Upper lobe of left lung (tissue), 6 donors: ENCODE measurements at places on chromosomes 1 and 21. TPM values are rescaled to one million over a fixed set of nuclear protein-coding genes. Genes with fewer than 3 reads are reported as not detected.

DNA sequence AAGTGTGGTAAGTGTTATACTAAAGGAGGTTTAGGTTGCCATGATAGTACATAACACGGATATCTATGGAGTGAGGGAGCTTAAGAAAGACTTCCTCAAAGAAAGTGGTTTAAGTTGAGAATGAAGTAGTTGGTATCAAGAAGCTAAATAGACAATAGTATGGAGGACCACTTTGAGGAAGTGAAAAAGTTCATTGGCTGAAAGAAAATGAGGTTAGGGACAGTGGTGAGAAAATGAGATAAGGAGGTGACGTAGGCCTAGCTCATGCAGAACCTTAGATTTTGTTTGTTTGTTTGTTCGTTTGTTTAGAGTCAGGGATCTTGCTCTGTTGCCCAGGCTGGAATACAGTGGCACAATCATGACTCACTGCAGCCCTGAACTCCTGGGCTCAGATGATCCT lies 72.2 kb upstream of the PPIH start:
- no peaks in the 10 kb centered on the region for H3K4me1 ChIP-seq
- H3K36me3 ChIP-seq: no peaks in the 10 kb centered on the region
- H3K27ac ChIP-seq: no peak overlapping the region
- no peaks in the 10 kb centered on the region for H3K27me3 ChIP-seq

GRCh38 chr1:168688644-168689326 lies 40.2 kb downstream of the DPT start:
- no peak overlapping the region for H3K27ac ChIP-seq
- H3K27me3 ChIP-seq: no peaks in the 10 kb centered on the region
- DNase-seq: no peak

DNA sequence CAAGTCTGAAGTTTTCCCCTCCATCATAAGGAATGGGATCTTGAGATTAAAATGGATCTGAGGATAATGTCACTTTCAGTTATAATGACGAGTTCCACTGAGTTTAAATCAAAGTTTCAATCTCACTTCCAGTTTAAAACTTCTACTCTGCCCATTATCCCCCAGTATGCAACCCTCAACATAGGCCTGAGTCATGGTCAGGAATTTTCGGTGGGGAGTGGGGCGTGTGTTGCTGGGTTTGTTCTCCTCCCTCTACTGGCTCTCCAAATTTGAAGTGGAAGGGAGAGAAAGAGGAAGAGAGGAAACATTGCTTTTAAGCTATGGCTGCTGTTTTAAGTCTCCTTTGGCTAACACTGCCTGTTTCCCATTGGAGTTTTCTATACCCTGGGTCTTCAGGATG lies 152.9 kb downstream of the TM2D1 start:
- H3K36me3 ChIP-seq: no peaks in the 10 kb centered on the region
- DNase-seq: no peak
- H3K4me3 ChIP-seq: no peak overlapping the region
- H3K4me1 ChIP-seq: no peaks in the 10 kb centered on the region

DNA sequence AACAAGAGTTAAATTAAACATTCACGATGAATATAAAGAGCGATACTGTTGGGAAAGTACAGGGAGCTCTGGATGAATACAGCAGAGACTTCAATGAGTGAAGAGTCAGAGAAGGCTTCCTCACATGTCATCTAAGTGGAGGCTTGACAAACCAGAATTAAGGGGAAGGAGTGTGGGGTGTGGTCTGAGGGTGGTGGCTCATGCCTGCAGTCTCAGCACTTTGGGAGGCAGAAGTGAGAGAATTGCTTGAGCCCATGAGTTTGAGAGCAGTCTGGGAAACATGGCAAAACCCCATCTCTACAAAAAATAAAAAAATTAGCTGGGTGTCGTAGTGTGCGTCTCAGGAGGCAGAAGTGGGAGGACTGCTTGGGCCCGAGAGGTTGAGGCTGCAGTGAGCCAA lies 8.7 kb downstream of the SDHB start:
- H3K4me3 ChIP-seq: no peak overlapping the region
- DNase-seq: no peak
- H3K4me1 ChIP-seq: peaks cover 12% of the 10 kb centered on the region
- H3K27ac ChIP-seq: peak overlapping the region; percentile 37

GRCh38 chr21:45905196-45905595 lies 76.4 kb upstream of the COL6A1 start:
- H3K4me1 ChIP-seq: no peaks in the 10 kb centered on the region
- H3K4me3 ChIP-seq: no peak overlapping the region
- DNase-seq: peak; percentile 23
- no peaks in the 10 kb centered on the region for H3K27me3 ChIP-seq

DNA sequence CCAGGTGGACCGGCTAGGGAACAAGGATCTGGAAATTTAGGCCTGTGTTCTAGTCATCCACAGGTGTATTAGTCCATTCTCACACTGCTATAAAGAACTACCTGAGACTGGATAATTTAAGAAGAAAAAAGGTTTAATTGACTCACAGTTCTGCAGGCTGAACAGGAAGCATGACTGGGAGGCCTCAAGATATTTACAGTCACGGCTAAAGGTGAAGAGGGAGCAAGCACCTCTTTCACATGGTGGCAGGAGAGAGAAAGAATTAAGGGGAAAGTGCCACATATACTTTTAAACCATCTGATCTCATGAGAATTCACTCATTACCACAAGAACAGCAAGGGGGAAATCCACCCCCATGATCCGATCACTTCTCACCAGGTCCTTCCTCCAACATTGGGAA lies 174.7 kb upstream of the C1orf105 start:
- no peaks in the 10 kb centered on the region for H3K4me1 ChIP-seq
- no peak for DNase-seq
- no peaks in the 10 kb centered on the region for H3K27me3 ChIP-seq
- no peak overlapping the region for H3K4me3 ChIP-seq

DNA sequence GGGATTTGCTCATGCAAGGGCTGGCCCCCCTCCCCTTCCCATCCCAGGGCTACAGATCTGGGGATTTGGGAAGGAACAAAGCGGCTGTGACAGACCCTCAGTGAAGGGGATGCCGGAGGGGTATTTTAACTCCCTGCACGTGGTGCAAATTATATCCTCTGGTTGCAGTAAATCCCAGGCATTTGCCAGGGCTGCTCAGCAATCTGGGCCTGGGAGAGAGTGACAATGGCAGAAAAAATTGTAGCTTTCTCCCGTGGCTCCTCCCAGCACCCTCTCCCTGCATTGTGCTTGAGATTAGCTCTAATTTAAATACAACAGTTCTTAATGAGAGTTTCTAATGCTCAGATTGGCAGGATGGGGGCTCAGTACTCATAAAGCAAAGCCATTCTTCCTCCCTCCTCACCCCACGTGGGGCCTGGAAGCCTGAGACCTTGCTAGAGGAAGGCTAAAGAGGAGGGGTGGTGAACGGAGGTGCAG lies 129.9 kb upstream of the CD34 start:
- H3K36me3 ChIP-seq: peaks cover 100% of the 10 kb centered on the region
- no peaks in the 10 kb centered on the region for H3K27me3 ChIP-seq
- no peak overlapping the region for H3K4me3 ChIP-seq

GRCh38 chr1:115746021-115746690 lies 22.4 kb downstream of the CASQ2 start:
- H3K36me3 ChIP-seq: no peaks in the 10 kb centered on the region
- H3K4me1 ChIP-seq: no peaks in the 10 kb centered on the region
- no peak for DNase-seq

GRCh38 chr1:202585590-202585933 lies 124.7 kb downstream of the SYT2 start:
- H3K4me1 ChIP-seq: peaks cover 36% of the 10 kb centered on the region
- no peak overlapping the region for H3K27ac ChIP-seq
- no peak overlapping the region for H3K4me3 ChIP-seq
- H3K36me3 ChIP-seq: peaks cover 12% of the 10 kb centered on the region
- no peaks in the 10 kb centered on the region for H3K27me3 ChIP-seq

- H3K36me3 ChIP-seq: no peaks in the 10 kb centered on the region
- no peak overlapping the region for H3K4me3 ChIP-seq
- DNase-seq: no peak
- H3K4me1 ChIP-seq: no peaks in the 10 kb centered on the region
- H3K27me3 ChIP-seq: no peaks in the 10 kb centered on the region
- no peak overlapping the region for H3K27ac ChIP-seq
Observed at GRCh38 chr1:52179073-52179472, 37.2 kb downstream of the ZFYVE9 start.

- no peaks in the 10 kb centered on the region for H3K36me3 ChIP-seq
- H3K4me3 ChIP-seq: no peak overlapping the region
- H3K27me3 ChIP-seq: no peaks in the 10 kb centered on the region
Observed at GRCh38 chr1:110425612-110426152, 18.2 kb upstream of the LAMTOR5 start.

GRCh38 chr1:58870298-58870676 lies 86.4 kb upstream of the JUN start:
- H3K4me1 ChIP-seq: peaks cover 13% of the 10 kb centered on the region
- H3K27me3 ChIP-seq: no peaks in the 10 kb centered on the region
- no peak overlapping the region for H3K4me3 ChIP-seq
- no peak for DNase-seq

GRCh38 chr21:45333583-45334121 lies 46.0 kb upstream of the POFUT2 start:
- no peak overlapping the region for H3K4me3 ChIP-seq
- H3K27ac ChIP-seq: no peak overlapping the region
- peak; percentile 58 for DNase-seq
- no peaks in the 10 kb centered on the region for H3K36me3 ChIP-seq
- peaks cover 22% of the 10 kb centered on the region for H3K4me1 ChIP-seq

GRCh38 chr1:62588000-62588399 lies 9.3 kb upstream of the ANGPTL3 start:
- no peak for DNase-seq
- no peaks in the 10 kb centered on the region for H3K27me3 ChIP-seq
- no peak overlapping the region for H3K27ac ChIP-seq
- no peaks in the 10 kb centered on the region for H3K4me1 ChIP-seq
- no peak overlapping the region for H3K4me3 ChIP-seq

- no peak overlapping the region for H3K4me3 ChIP-seq
- no peaks in the 10 kb centered on the region for H3K4me1 ChIP-seq
- H3K27ac ChIP-seq: no peak overlapping the region
- no peaks in the 10 kb centered on the region for H3K36me3 ChIP-seq
Observed at GRCh38 chr1:28428012-28428411, 58.5 kb downstream of the PHACTR4 start.

DNA sequence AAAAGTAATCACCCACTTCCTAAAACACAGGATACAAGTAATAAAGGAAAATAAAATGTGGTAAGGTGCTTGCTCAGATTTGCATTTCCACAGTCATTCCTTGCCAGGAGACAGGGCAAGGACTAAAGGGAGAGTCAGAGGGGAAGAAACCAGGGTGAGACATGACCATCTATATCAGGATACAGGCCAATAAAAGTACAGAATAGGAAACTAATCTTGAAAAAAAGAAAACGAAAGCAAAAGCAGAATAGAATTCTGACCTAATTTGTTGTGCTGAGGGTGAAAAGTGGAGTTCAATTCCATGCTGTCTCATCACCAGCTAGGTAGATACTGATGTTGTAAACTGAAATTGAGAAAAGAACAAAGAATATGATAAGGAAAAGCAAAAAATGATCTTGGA lies 27.3 kb downstream of the JMJD4 start:
- H3K27me3 ChIP-seq: no peaks in the 10 kb centered on the region
- H3K36me3 ChIP-seq: no peaks in the 10 kb centered on the region
- DNase-seq: no peak
- H3K4me1 ChIP-seq: no peaks in the 10 kb centered on the region
- H3K4me3 ChIP-seq: no peak overlapping the region
- H3K27ac ChIP-seq: no peak overlapping the region

- H3K4me1 ChIP-seq: no peaks in the 10 kb centered on the region
- no peak overlapping the region for H3K4me3 ChIP-seq
- DNase-seq: no peak
Observed at GRCh38 chr21:35510957-35511695, 462.0 kb upstream of the RUNX1 start.

DNA sequence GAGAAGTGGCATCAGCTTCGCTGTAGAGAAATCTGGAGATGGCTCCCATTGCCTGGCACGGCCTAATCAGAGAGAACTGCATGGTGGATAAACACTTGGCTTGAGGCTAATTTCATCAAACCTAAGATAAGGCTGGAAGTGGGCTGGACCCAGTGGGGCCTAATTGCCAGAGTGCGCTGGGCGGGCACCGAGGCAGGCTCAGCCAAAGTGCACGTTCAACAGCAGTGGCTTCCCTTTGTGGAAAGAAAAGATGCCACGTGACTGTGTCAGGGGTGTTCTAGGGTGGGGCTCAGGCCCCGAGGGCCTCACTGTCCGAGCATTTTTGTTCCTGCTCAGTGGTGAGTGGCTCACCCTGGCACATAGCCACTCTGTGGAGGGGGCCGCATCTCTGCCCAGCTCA lies 5.8 kb downstream of the PLCH2 start:
- DNase-seq: no peak
- H3K4me1 ChIP-seq: no peaks in the 10 kb centered on the region
- no peaks in the 10 kb centered on the region for H3K27me3 ChIP-seq
- no peak overlapping the region for H3K4me3 ChIP-seq

- H3K36me3 ChIP-seq: no peaks in the 10 kb centered on the region
- no peak overlapping the region for H3K27ac ChIP-seq
- H3K4me3 ChIP-seq: no peak overlapping the region
- DNase-seq: no peak
Observed at GRCh38 chr1:94314222-94314858, 77.0 kb upstream of the ARHGAP29 start.

DNA sequence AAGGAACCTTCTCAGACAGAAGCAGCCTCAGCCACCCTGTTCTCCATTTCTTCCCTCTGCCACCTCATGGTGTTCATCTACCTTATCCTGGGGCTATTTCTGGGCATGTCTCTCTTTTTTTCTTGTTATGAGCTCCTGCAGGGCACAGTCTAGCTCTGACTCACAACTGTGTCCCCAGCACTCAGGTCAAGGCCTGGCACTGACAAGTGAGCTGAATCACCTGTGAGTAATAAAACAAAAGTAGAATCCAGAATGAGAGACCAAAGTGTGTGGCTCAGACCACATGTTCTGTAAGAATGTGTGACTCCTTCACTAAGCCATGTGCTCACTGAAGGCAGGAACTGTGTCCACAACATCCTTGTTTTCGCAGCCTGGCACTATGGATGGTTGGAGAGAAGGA lies 23.2 kb downstream of the C1orf94 start:
- no peaks in the 10 kb centered on the region for H3K36me3 ChIP-seq
- no peaks in the 10 kb centered on the region for H3K4me1 ChIP-seq
- H3K4me3 ChIP-seq: no peak overlapping the region
- H3K27me3 ChIP-seq: no peaks in the 10 kb centered on the region

- H3K4me1 ChIP-seq: peaks cover 7% of the 10 kb centered on the region
- no peak overlapping the region for H3K27ac ChIP-seq
Observed at GRCh38 chr1:207191776-207192175, 87.7 kb downstream of the C4BPA start.

DNA sequence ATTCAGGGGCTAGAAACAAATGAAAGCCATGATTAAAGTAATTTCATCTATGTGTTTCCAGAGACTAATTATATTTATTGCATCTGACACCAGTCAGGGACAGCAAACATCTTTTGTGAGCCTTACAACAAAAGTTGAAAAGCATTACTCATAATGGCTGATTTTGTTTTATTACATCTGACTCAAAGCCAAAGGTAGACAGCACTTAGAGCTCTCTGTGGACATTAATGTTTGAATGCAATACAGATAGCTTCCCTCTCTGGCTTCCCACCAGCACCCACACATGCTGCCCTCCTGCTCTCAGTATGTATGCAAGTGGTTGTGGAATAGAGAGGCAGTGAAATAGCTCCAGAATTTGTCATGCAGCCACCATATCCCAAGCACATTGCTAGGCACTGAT lies 198.7 kb downstream of the SETD4 start:
- no peaks in the 10 kb centered on the region for H3K36me3 ChIP-seq
- H3K4me1 ChIP-seq: no peaks in the 10 kb centered on the region
- no peaks in the 10 kb centered on the region for H3K27me3 ChIP-seq
- no peak for DNase-seq
- H3K27ac ChIP-seq: no peak overlapping the region

- no peak overlapping the region for H3K27ac ChIP-seq
- DNase-seq: no peak
- no peaks in the 10 kb centered on the region for H3K4me1 ChIP-seq
- H3K4me3 ChIP-seq: no peak overlapping the region
Observed at GRCh38 chr1:203038217-203038741, 12.0 kb downstream of the PPFIA4 start.

VWA1 gene
- 108 TPM for total RNA-seq

NR0B2 gene
- 2.4 TPM for total RNA-seq
